ENCODE measurements at places on chromosomes 4 and X. TPM values are rescaled to one million over a fixed set of nuclear protein-coding genes. Genes with fewer than 3 reads are reported as not detected.

The CYTL1 gene
- polyA plus RNA-seq: 10.1 TPM

The CDKN2AIP gene
- 39.4 TPM for polyA plus RNA-seq

The C4orf51 gene
- polyA plus RNA-seq: not detected

The ZNF630 gene
- polyA plus RNA-seq: 3.8 TPM

The ERCC6L gene
- polyA plus RNA-seq: 4.5 TPM

The RBM46 gene
- polyA plus RNA-seq: 0.04 TPM

DNA sequence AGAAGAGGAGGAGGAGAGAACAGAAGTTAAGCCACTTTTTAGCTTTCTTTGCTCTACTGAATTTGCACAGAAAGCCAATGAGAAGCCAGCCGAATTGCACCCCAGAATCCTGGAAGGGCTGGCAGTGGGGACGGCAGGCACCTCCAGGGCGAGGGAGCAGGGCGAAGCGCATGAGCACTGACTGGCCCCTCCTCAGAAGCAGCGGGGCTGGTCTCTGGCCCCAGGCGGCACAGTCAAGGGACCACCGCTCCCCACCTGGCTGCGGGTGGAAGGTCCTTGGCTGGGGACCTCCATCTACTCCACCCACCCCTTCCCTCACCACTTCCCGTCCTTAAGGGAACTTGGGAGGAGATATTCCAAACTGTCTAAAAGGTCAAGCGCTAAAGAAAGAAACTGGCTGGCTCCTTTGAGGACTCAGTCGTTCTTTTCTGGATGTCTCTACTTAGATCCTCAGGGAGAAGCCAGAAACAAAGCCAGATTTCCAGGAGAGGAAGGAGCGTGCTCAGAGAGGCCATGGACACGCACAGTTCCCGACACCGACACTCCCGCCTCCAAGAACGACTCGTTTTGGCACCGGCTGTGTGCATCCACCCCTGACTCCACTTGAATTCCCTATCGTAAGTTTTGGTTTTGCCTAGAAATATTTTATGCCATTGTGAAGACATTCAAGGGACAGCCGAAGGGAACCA is 59.5 kb upstream of the CRMP1 start:
- no peak for DNase-seq

- no peak for DNase-seq
Observed at GRCh38 chr4:20384456-20384855, 132.8 kb downstream of the SLIT2 start.

DNA sequence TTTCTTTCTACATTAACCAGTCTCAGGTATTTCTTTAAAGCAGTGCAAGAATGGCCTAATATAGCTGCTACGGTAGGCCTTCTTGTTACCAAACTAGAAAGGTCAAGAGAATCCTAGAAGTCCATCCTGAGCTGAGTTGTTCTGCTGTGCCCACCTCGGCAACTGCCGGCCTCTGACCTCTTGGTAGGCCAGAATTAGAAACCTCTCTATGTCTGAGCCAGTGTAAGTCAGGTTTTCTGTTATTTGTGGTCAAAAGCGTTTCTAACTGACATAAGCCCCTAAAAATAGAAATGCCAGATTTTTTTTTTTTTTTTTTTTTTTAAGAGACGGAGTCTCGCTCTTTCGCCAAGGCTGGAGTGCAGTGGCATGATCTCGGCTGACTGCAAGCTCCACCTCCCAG is 43.1 kb downstream of the SOWAHB start:
- DNase-seq: no peak
